ENCODE measurements at places on chromosomes 5 and 9. TPM values are rescaled to one million over a fixed set of nuclear protein-coding genes. Genes with fewer than 3 reads are reported as not detected.

The SLC46A2 gene
- not detected for total RNA-seq

The GAPVD1 gene
- total RNA-seq, result 33.0 TPM

The LCN6 gene
- 11.0 TPM for total RNA-seq

The ITK gene
- total RNA-seq, result 0.91 TPM

The IFNA5 gene
- total RNA-seq, result not detected

The LHX3 gene
- not detected for total RNA-seq

The CCDC171 gene
- 2.6 TPM for total RNA-seq

The GCNT4 gene
- 0.26 TPM for total RNA-seq

The ABO gene
- total RNA-seq, result 1.9 TPM

The LYRM7 gene
- total RNA-seq, result 20.8 TPM

The FBP2 gene
- not detected for total RNA-seq

The PCDHGB6 gene
- 6.1 TPM for total RNA-seq

The GMCL2 gene
- not detected for total RNA-seq

The RMI1 gene
- 5.6 TPM for total RNA-seq

The DRD1 gene
- total RNA-seq, result not detected

The FAF2 gene
- total RNA-seq, result 25.2 TPM

The DNAH5 gene
- total RNA-seq, result 0.61 TPM

The GABRP gene
- total RNA-seq, result not detected

The CFAP157 gene
- total RNA-seq, result not detected
